ENCODE measurements at places on chromosomes 4 and X.

DNA sequence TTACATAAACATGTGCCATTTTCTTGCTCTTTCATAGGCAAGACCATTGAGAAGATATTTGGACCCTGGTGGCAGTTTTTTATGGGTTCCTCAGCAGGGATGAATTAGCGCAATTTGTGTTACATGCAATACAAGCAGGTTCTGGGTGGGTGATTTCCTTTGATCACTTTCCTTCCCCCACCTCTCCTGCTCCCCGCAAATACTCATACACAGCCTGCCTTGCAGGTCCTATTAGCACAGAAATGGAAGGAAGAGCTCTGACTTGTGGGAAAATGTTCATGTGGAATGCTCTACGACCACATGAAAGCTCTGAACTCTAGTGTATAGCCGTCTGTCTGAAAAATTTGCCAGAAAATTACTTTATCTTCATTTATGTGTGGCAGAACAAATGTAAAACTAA, 361.0 kb upstream of the FAT1 start:
- DNase-seq: no peak

GRCh38 chr4:84279678-84280077, 219.4 kb downstream of the NKX6-1 start:
- no peak for DNase-seq

- DNase-seq: no peak
Observed at GRCh38 chrX:71098951-71099506, 3.4 kb downstream of the FOXO4 start.

GRCh38 chrX:134718105-134718965, 60.1 kb upstream of the PLAC1 start:
- no peak for DNase-seq

GRCh38 chrX:134246282-134246681, 9.3 kb downstream of the CCDC160 start:
- no peak for DNase-seq

GRCh38 chr4:80610845-80611677, 275.5 kb downstream of the CFAP299 start:
- DNase-seq: peak; percentile 19

- DNase-seq: no peak
Observed at GRCh38 chr4:146545102-146545501, 23.4 kb upstream of the SLC10A7 start.

DNA sequence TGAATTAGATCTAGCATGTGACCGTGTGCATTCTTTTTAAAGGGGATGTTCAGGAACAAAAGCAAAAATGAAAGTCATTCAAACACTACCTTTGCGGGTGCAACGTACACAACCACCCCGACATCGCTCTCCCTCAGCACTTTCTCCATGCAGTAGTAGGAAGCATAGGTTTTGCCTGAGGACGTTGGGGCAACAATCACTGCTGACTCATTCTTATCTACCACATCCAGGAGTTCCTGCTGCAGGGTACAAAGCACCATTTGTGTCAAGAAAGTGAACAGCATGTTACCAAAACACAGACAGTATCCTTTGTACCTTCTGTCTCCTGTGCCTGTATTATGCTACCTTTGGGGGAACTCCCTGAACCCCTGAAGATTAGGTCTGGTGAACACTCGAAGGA, 58.6 kb downstream of the DDX60L start:
- DNase-seq: no peak

- DNase-seq: no peak
Observed at GRCh38 chr4:10706236-10706635, 21.7 kb upstream of the CLNK start.

DNA sequence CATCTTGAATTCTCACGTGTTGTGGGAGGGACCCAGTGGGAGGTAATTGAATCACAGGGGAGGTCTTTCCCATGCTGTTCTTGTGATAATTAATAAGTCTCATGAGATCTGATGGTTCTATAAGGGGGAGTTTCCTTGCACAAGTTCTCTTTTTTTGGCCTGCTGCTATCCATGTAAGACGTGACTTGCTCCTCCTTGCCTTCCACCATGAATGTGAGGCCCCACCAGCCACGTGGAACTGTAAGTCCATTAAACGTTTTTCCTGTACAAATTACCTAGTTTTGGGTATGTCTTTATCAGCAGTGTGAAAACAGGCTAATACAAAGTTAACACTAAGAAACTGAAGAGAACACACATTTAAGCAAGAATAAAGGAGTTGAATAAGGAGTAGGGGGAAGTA, 16.0 kb downstream of the TBCK start:
- no peak for DNase-seq

- no peak for DNase-seq
Observed at GRCh38 chr4:109820563-109820962, 5.0 kb downstream of the GAR1 start.

GRCh38 chr4:1167244-1167949, 5.0 kb downstream of the SPON2 start:
- peak; percentile 87 for DNase-seq

- DNase-seq: no peak
Observed at GRCh38 chrX:12910423-12911121, 4.2 kb downstream of the TLR8 start.

DNA sequence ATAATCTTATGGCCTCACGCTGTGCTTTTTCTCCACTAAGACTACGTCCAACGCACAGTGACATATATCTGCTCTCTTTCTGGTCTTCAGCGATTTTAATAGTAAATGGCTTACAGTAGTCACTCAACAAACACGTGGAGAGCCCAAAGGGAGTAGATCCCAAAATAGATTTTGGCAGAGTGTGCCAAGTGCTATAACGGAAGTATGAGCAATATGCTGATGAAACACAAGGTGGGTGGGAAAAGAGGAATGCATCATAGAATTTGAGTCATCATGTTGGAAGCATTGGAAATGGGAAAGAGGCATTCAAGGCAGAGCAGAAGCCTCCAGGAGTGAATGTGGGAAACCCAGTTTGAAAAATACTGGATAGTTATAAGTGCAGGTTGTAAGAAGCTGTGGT, 129.1 kb upstream of the LDB2 start:
- no peak for DNase-seq

DNA sequence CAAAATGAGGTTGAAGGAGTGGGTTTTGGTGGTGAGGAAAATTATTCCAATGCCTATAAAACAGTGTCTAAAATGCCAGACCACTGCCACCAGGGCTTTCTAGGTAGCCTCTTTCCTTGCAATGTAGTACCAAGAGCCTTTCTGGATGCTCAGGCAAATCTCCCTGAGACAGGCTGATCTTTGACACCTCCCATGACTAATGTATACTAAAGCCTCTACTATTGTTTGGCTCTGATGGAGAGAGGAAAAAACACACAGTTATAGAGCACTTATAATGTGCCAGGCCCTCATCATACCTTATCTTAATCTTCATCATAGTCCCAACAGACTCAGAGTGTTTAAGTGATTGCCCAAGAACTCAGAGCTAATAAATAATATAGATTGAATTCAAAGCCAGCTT, 5.8 kb downstream of the MTMR8 start:
- no peak for DNase-seq

All from stimulated activated naive B cell treated with anti-CD40 and anti-IgM and Interleukin-4, amounts not matched to agents 10 μg/mL and 1 μg/mL and 100 μg/mL, for 72 hours (primary cell).